Kidney epithelial cell (primary cell): ENCODE measurements at places on chromosomes 2 and 18.
A peak's percentile ranks its signal among the peaks of the same experiment; 100 is the strongest.

DNA sequence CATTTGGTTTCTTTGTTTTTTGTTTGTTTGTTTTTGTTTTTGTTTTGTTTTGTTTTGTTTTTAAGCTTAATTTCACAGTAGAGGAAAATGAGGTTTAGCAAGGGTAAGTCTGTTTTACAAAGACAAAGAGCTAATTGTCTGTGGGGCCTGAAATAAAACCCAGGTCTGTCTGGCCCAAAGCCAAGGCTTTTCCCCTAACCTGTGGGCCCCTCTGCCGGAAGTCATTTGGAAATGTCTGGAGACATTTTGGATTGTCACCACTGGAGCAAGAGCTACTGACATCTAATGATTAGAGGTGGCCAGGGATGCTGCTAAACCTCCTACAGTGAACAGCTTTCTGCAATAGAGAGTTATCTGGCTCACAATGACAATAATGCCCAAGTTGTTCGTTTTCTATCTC, 167.2 kb downstream of the MAP2 start:
- DNase-seq, result no peak

- DNase-seq, result peak; percentile 25
These were observed 79.3 kb upstream of the SCN7A start for GRCh38 chr2:166573391-166573790.

DNA sequence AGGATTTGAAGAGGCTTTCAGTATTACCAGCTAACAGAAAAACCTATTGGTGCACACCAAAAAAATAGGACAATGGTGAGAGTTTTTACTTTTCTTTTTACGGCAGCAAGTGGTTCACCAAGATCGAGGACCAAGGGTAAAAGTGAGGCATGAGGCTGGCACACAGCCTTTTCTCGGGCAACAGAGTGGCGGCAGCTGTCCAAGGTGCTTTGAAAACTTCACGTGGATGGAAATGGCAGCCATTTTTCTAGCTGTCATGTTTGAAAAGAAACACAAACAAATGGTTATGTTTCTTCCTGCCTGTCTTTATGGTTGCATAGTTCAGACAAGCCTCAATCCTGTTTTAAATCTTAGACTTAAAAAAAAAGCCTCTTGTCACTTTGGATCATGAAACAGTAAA, 812.5 kb upstream of the CHAC2 start:
- DNase-seq, result no peak

DNA sequence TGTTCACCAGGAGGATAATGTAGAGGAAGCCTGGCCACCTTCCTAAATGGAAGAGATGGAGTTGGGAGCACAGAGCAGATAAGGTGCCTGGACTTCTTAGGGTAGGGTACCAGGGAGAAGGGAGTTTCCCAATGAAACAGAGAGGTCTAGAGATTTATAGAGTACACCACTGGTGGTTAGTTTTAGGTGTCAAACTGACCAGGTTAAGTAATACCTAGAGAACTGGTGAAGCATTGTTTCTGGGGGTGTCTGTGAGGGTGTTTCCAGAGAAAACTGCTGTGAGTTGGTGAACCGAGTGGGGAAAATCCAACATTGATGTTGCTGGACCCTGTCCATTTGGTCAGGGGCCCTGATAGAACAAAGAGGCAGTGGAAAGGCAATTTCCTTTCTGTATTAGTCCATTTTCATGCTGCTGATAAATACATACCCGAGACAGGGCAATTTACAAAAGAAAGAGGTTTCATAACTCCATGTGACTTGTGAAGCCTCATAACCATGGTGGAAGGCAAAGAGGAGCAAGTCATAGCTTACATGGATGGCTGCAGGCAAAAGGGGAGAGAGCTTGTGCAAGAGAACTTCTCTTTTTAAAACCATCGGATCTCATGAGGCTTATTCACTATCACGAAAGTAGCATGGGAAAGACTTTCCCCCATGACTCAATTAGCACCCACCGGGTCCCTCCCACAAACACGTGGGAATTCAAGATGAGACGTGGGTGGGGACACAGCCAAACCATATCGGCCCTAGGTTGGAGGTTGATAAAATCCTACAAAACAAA, 260.8 kb downstream of the CBLN2 start:
- DNase-seq, result no peak

GRCh38 chr2:98793897-98794830, 63.2 kb upstream of the MGAT4A start:
- no peak for DNase-seq
